ENCODE measurements at places on chromosomes 5 and 9. TPM values are rescaled to one million over a fixed set of nuclear protein-coding genes. Genes with fewer than 3 reads are reported as not detected.

- no peak for DNase-seq
Measured at GRCh38 chr5:56142614-56143372, 90.3 kb downstream of the ANKRD55 start.

GRCh38 chr5:27048510-27048909 is 10.1 kb upstream of the CDH9 start:
- no peak for DNase-seq

- DNase-seq: no peak
Measured at GRCh38 chr9:121972501-121972981, 120.6 kb downstream of the TTLL11 start.

GRCh38 chr9:134871697-134872340 is 8.8 kb upstream of the FCN2 start:
- DNase-seq: no peak

DNA sequence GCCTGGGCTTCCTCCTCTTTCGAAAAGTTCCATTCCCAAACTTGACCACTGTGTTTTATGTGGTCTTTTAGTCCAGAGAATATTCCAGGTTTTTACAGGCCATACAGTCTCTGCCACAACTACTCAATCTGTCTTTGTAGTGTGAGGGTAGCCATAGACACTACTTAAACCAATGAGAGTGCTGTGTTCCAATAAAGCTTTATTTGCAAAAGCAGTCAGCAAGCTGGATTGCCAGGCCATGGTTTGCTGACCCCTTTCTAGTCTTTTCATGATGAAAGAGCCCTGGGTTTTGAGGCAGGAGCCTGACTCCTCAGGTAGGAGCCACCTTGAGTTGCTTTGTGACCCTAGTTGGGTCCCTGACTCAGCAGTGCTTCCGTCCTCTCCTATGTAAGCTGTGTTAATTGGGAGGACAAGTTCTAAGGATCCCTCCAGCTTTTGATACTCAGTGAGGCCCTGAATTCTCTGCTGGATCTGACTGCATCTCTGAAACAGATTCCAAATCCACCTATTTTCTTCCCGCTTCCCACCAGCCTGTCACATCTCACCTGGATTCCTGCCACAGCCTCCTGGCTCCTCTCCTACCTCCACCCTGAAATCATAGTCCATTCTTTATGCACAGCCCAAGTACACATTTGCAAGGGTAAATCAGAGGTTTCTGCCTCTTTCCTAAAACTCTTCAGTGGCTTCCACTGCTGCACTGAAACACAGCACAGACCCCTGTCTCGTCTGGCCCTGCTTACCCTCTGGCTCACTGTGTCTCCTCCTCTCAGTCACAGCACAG is 13.5 kb downstream of the GALNT10 start:
- no peak for DNase-seq

GRCh38 chr9:116149844-116150243 is 3.7 kb upstream of the PAPPA start:
- peak; percentile 67 for DNase-seq

DNA sequence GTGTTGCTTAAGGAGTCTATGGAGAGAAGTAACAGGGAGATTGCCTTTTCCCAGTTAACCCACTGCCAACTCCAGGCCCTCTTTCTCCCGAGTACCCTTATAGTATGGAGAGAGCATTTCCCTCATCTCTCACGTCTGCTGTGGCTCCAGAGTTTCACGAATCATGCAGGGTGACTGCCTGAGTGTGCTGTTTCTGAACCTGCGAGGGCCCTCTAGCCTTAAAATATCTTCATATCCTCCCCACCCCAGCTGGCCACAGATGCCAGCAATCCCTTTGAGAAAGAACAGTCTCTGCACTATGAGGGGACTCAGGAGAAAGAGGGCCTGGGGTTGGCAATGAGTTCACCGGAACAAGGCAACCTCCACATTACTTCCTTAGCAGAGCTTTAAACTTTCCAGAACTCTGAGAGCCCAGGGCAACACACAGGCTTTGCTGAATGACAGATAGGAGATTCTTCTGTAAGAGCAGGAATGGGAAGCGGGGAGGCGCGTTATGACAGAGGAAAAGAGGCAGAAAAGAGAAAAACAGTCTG is 81.6 kb upstream of the ANKH start:
- DNase-seq: no peak

- DNase-seq: no peak
Measured at GRCh38 chr9:104092192-104092591, 1.9 kb upstream of the SMC2 start.

DNA sequence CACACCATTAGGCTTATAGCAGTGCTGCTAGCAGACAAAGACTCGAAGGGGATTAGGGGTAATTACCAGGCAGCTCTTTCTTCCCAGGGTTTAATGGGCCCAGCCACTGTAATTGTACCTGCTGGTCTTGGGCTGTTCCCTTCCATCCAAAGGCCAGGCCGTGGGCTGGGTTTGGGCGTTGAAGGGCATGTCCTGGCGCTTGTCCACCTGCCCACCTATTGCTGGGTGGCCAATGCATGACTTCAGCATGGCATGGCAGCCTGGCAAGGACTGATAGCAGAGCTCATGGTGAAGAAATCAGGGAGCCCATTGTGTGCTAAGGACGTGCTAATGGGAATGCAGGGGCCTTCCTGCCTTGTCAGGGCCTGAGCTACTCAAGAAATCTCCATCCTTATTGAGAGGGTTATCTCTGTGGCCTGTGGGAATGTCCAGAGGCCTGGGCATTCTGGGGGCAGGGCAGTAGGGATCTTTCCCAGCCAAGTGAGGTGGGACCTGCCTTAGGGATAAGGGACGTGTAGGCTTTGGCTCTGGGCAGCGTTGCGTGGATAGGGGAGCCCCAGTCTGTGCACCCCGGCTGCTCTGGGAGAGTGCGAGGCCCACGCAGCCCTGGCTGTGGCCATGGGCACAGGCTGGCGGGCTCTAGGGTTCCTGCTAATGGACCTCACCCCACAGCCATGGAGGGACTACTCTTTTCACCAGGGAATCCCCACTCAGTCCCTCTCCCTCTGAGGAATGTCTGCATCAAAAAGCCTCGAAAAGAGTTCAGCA is 116.1 kb upstream of the PITX1 start:
- no peak for DNase-seq

DNA sequence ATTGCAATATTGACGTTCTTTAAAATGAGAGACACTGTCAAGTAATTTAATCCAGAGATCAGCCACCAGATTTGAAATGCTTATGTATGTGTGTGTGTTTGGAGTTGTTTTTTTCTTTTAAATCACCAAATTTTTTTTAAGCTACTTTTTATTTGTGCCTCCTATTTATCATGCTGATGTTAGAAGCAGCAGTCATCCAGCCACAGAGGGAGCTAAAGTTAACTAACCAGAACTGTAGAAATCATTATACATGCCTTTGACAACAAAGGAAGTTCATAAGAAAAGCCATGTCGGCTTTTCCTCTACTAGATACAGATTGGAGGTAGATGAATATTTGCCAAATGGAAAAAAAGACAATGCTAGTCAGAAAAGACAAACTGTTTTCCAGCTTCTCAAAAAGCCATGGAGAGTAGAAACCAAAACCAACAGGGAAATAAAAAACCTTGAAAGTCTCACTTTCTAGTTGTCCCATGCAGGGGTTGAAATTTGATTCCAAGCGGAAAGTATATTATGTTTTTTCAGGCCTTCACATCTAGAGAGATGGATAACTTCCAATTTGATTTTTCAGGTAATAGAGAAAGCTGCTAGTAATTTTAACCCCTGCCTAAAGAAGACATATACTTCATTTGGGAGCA is 4.5 kb downstream of the PURA start:
- DNase-seq: no peak

GRCh38 chr5:176847726-176848290 is 37.4 kb downstream of the UNC5A start:
- no peak for DNase-seq

- DNase-seq: no peak
Measured at GRCh38 chr9:114905170-114905940, 25.0 kb downstream of the TNFSF8 start.

DNA sequence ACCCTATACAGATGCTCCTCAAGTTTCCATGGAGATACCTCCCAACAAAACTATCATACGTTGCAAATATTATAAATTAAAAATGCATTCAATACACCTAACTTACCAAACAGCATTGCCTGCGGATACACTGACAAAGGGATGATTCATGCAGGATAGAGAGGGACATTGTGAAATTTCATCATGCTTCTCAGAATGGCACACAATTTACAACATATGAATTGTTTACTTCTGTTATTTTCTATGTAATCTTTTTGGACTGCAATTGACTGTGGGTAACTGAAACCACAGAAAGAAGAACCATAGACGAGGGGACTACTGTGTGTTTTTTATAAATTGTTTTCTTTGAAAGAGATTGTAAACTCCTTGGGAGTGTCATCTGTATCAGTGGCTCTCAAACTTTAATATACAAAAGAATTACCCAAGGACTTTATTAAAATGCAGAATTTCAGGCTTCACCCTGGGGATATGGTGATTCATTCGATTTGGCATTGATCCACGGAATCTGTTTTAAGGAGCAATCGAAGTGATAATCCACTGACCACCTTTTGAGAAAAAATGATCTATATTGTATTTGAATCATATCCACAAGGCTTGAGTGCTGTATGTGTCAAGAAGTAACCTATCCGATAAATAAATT is 146.4 kb downstream of the SGCD start:
- no peak for DNase-seq

- DNase-seq: no peak
Measured at GRCh38 chr9:98830554-98830953, 23.1 kb downstream of the GALNT12 start.

DNA sequence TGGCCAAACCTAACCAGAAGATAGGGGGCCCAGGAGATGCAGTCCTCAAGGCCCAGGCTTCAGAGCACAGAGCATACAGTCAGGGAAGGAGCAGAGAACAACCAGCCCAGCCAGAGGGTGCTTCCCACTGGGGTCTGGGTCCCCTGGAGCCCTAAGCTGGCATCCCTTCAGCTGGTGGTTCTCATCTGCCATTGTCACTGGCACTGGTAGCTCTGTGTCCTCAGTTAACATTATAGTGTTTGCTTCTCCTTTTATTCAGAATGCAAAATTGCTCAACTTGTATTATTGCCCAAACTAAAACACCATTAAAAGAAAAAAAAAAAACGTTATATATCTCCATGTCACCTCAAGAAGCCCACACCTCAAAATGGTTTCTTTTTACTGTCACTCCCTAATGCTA is 219.2 kb downstream of the ENC1 start:
- DNase-seq: no peak

DNA sequence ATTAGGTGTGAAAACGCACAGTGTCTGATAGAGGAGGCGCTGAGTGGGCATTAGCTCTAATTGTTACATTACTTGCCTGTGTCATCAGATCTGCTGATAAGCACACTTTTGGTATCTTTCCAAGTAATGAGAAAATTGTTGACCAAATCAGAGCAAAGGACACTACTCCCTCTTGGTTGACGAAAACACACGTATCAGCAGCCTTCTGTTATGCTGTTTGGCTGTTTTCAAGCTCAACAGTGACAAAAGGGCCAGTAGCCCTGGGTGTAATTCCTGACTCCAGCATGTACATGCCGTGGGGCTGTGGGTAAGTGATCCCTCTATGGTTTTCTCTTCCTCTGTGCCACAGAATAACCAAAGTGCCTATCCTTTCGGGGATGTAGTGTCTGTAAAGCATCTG is 151.4 kb downstream of the AUH start:
- no peak for DNase-seq

DNA sequence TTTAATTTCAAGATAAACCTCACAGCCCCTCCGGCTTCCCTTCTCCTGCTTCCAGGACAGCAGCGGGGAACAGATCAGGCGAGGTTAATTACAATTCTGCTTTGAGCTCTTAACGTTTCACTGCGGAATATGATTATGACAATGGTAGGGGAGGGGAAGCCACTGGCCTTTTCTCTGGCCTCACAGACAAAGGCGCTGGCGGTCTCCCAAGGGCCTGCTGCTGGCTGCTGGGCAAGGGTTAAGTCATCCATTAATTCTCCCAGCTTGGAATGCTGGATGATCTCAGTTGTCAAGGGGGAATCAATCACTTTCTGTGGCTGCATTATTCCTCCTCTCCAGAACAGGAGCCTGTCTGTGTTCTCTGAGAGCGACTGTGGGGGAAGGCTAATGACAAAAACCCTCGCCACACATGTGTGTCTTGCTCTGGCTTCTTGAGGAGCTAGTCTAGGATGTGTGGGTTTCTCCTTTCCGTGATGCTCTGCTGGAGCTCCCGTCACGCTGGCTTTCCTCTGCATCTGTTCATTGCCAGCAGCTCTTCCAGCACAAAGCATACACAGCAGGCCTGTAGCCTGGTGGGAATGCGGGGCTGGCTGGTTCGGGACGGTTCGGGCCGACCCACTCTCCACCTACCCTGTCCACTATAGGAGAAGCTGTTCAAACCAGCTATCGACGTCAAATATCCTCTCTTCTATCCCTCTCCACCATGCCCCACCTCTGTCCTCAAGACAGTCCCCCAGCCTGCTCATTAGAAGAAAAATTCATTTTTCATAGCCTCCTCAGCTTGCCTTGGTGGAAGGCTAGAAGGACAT is 82.8 kb downstream of the DCP2 start:
- DNase-seq: peak; percentile 86

DNA sequence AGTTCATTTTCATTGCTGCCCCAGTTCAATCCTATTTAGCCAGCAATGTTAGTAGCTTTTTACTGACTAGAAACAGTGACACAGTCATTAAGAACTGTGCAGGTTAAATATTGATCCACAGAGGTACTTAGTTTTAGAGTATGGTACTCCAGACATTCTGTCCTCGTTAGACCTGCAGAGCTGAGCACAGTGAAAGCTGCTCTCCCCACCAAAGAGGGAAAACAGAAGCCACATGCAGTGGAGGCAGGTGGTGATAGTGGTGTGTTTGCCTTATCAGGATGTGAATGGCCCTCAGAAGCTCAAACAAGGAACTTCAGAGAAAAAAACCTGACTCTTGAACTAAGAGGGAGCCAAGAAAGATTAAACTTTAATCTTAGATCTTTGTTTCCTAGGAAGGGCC is 75.5 kb downstream of the UNC13B start:
- no peak for DNase-seq

- DNase-seq: no peak
Measured at GRCh38 chr5:140073296-140073695, 30.2 kb upstream of the NRG2 start.

ADGRV1 gene
- total RNA-seq: 18.2 TPM

TAF1L gene
- total RNA-seq: not detected

CCDC192 gene
- not detected for total RNA-seq

HTR4 gene
- total RNA-seq: not detected

Data from glutamatergic neuron (in vitro differentiated cells).